ENCODE measurements at places on chromosomes 7 and 10. TPM values are rescaled to one million over a fixed set of nuclear protein-coding genes. Genes with fewer than 3 reads are reported as not detected.

Gene KEL
- 0.72 TPM for total RNA-seq

- H3K4me1 ChIP-seq: no peaks in the 10 kb centered on the region
- H3K27me3 ChIP-seq: no peaks in the 10 kb centered on the region
- no peak overlapping the region for H3K27ac ChIP-seq
- H3K4me3 ChIP-seq: no peak overlapping the region
- no peaks in the 10 kb centered on the region for H3K36me3 ChIP-seq
Observed at GRCh38 chr10:107687701-107688100, 523.2 kb upstream of the SORCS1 start.

Gene CAMK1D
- 5.6 TPM for total RNA-seq

DNA sequence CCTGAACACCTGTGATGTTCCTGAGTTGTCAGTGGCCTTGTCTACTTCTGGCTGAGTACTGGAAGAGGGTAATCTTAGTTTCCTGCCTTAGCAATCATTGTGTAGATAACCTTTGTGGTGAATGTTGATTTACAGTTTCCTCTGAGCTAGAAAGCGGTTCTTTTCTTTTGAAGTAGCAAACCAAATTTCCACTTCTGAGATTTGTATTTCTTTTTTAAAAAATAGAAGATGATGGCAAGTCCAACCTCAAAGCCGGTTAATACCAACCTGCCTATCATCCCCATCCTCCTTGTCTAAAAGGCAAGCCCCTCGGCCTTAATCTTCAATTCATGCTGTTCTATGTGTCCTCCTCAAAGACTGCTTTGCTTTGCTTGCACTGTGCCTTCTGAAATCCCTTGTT, 12.5 kb upstream of the PALS2 start:
- H3K4me1 ChIP-seq: no peaks in the 10 kb centered on the region
- H3K27ac ChIP-seq: no peak overlapping the region
- no peaks in the 10 kb centered on the region for H3K36me3 ChIP-seq
- H3K27me3 ChIP-seq: no peaks in the 10 kb centered on the region

GRCh38 chr7:44277391-44277790, 48.0 kb downstream of the CAMK2B start:
- H3K27me3 ChIP-seq: no peaks in the 10 kb centered on the region
- no peaks in the 10 kb centered on the region for H3K36me3 ChIP-seq
- no peak overlapping the region for H3K4me3 ChIP-seq
- no peak for DNase-seq
- H3K27ac ChIP-seq: no peak overlapping the region

Gene LMTK2
- 22.3 TPM for total RNA-seq

Gene ZNF777
- 15.9 TPM for total RNA-seq
